ENCODE measurements at places on chromosomes 12 and 14. TPM values are rescaled to one million over a fixed set of nuclear protein-coding genes. Genes with fewer than 3 reads are reported as not detected.

DNA sequence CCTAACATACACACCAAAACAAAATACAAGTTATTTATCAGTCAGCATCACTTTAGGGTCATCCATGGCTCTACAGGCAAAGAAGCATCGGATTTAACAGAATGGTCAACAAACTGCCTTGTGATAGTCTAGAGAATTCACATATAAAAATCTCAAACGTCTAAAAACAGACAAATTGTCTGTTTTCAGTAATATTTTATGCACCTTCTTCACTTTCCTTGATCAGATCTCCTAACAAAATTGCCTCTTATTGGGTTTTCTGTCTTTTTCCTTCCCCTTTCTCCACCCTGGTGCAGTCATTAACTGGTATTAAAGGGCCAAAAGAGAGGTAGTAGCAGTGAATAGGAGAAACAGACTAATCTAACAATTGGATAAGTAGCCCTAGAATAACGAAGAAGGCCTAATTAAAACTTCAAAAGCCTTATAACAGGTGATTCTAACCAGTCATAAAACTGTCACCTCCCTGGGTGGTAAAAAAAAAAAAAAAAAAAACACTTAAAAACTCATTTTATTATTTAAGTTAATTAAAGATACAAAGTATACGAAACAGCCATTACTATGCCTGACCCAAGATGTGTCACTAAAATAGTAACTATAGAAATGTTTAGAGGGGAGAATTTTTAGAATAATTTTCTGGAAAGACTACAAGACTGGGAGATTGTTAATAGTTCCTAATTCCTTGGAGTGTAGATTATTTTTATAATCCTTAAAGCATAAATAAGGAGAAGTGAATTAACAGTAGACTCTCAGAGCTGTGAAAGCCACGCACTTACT, 1.5 kb downstream of the KIF21A start:
- H3K36me3 ChIP-seq = no peaks in the 10 kb centered on the region
- peak overlapping the region; percentile 96 for H3K27ac ChIP-seq
- peaks cover 31% of the 10 kb centered on the region for H3K4me1 ChIP-seq
- peak overlapping the region; percentile 70 for H3K4me3 ChIP-seq
- no peaks in the 10 kb centered on the region for H3K27me3 ChIP-seq

DNA sequence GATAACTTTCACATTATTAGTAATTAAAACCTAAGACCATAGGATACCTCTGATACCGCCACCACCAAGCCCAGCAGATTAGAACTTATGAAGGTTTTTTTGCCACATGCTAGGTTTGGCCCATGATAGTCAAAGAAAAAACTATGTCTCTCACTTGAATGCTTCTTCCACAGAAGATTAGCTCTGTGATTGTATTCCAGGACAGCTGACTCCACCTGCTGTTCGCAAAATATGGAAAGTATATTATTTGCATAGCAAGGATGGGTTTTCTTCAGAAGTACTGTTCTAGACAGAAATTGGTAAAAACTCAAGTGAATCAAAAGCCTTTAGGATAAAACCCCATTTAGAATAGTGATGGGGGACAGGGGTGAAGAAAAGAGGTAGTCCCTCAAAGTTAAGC, 42.2 kb downstream of the PPFIBP1 start:
- no peaks in the 10 kb centered on the region for H3K4me1 ChIP-seq
- no peak overlapping the region for H3K27ac ChIP-seq
- no peak overlapping the region for H3K4me3 ChIP-seq
- H3K36me3 ChIP-seq = no peaks in the 10 kb centered on the region

- no peaks in the 10 kb centered on the region for H3K27me3 ChIP-seq
- no peak for DNase-seq
- H3K36me3 ChIP-seq = no peaks in the 10 kb centered on the region
- H3K4me1 ChIP-seq = no peaks in the 10 kb centered on the region
- H3K4me3 ChIP-seq = no peak overlapping the region
- H3K27ac ChIP-seq = no peak overlapping the region
Observed at GRCh38 chr12:92503029-92503931, 199.5 kb upstream of the PLEKHG7 start.

- no peak for DNase-seq
- peaks cover 11% of the 10 kb centered on the region for H3K4me1 ChIP-seq
- no peaks in the 10 kb centered on the region for H3K36me3 ChIP-seq
- no peaks in the 10 kb centered on the region for H3K27me3 ChIP-seq
- H3K4me3 ChIP-seq = no peak overlapping the region
Observed at GRCh38 chr12:51329742-51330141, 5.8 kb upstream of the BIN2 start.

GRCh38 chr12:93939641-93940325, 208.6 kb upstream of the PLXNC1 start:
- H3K4me3 ChIP-seq = no peak overlapping the region
- no peaks in the 10 kb centered on the region for H3K27me3 ChIP-seq
- DNase-seq = no peak

- no peak overlapping the region for H3K4me3 ChIP-seq
- no peak for DNase-seq
- H3K4me1 ChIP-seq = no peaks in the 10 kb centered on the region
- H3K27me3 ChIP-seq = no peaks in the 10 kb centered on the region
- no peaks in the 10 kb centered on the region for H3K36me3 ChIP-seq
Observed at GRCh38 chr14:30928462-30928861, 54.1 kb downstream of the COCH start.

DNA sequence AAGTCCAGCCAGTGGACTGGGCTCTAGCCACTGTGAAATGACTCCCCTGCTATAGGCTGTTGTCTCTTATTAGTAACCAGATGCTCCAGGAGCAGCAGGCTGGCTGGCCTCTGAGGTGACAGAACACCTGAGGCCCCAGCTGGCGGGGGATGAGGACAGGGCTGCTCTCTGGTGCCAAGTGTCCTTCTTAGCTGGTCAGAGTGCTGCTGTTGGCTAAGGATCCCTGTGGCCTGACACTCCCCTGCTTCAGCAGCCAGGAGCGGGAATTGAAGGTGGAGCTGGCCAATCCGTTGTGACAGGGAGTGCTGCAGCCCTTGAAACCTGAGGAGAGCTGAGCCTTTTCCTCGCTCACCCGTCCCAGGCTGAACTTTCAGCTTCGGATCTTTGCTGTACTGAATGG, 30.7 kb downstream of the TMEM229B start:
- no peak overlapping the region for H3K27ac ChIP-seq
- DNase-seq = no peak
- no peak overlapping the region for H3K4me3 ChIP-seq
- H3K27me3 ChIP-seq = no peaks in the 10 kb centered on the region

DNA sequence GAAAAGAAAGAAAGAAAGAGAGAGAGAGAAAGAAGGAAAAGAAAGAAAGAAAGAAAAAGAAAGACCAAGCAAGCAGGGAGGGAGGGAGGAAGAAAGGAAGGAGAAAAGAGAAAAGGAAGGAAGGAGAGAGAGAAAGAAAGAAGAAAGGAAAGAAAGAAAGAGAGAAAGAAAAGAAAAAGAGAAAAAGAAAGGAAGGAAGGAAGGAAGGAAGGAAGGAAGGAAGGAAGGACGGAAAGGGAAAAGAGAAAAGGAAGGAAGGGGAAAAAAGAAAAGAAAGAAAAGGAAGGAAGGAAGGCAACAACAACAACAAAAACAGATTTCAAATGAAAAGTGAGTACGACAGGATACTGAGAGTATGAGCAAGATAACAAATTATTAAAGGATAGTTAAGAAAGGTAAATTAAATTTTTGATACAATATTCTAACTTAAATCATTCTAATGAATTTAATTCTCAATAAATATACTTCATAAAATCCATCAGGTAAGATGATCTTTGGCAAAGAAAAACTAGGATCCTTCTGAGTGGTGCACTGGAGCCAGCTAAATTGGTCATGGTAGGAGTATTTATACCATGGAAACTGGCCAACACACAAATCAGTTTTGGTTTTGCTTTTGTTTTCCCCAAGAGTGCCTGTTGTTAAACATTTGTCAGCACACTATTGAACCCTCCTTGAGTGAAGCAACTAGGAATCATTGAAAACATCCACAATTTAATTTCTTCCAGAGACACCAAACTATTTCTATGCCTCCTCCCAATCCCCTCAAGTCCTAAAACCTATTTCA, 56.1 kb upstream of the DYRK2 start:
- H3K27me3 ChIP-seq = no peaks in the 10 kb centered on the region
- DNase-seq = no peak
- H3K27ac ChIP-seq = no peak overlapping the region
- no peak overlapping the region for H3K4me3 ChIP-seq
- H3K4me1 ChIP-seq = peaks cover 17% of the 10 kb centered on the region

- H3K36me3 ChIP-seq = no peaks in the 10 kb centered on the region
- peaks cover 31% of the 10 kb centered on the region for H3K4me1 ChIP-seq
- H3K4me3 ChIP-seq = no peak overlapping the region
- no peaks in the 10 kb centered on the region for H3K27me3 ChIP-seq
Observed at GRCh38 chr12:118058227-118058626, 2.8 kb downstream of the WSB2 start.

- no peaks in the 10 kb centered on the region for H3K27me3 ChIP-seq
- no peak overlapping the region for H3K4me3 ChIP-seq
- H3K27ac ChIP-seq = no peak overlapping the region
- no peaks in the 10 kb centered on the region for H3K4me1 ChIP-seq
Observed at GRCh38 chr12:49230805-49231194, 34.1 kb upstream of the TUBA1C start.

DNA sequence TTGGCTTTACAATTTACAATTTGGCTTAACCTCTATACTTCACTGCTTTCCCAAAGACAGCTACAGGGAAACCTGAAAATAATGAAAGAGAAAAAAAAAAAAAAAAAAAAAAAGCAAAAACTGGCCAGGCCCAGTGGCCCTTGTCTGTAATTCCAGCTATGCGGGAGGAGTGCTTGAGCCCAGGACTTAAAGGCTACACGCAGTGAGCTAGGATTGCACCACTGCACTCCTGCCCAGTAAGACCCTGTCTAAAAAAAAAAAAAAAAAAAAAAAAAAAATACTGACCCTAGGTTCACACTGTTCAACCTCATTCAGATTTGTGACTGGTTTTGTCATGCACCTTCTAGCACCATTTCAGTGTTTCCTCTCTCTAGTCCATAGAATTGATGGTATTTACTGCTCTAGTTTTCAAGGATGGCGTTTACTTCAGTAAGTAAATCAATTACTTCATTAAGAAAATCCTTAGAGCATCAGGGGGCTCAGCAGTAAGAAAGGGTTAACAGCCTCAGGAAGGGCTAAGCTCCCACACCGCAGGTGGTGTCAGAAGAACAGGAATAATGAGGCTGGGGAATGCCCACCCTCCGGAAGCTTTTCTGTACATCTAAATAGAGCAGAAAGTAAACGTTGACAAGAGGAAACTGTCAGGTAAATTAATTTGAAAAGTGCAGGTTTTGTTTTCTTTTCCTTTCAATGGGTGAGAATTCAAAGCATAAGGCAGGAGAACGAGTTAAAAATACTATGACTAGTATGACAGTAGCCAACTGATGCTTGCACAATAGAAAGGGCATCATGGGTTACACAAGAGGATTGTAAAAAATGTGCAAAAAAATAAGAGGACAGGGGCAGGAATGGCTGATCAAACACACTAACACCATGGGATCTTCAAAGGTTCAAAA, 115.0 kb upstream of the MDM1 start:
- H3K4me1 ChIP-seq = peaks cover 20% of the 10 kb centered on the region
- H3K27me3 ChIP-seq = no peaks in the 10 kb centered on the region
- H3K4me3 ChIP-seq = no peak overlapping the region
- peak; percentile 54 for DNase-seq

DNA sequence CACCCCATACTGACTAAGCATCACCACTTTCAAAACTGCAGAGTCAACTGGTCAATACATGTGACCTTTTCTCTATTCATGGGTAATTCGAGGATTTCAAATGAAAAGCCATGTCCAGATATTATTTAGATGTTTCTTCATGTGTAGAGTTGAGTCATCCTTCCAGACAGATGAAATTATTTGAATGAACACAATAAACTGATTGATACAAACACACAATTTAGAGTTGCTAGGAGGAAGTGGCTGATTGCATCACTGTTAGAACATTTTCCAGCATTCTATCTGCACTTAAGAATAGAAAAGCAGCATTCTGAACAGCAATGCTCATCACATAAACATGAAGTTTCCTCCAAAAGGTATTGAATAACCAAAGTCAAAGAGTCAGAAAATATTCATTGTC, 273.5 kb upstream of the SOX5 start:
- no peak overlapping the region for H3K27ac ChIP-seq
- no peak overlapping the region for H3K4me3 ChIP-seq
- no peaks in the 10 kb centered on the region for H3K36me3 ChIP-seq
- H3K4me1 ChIP-seq = no peaks in the 10 kb centered on the region
- H3K27me3 ChIP-seq = no peaks in the 10 kb centered on the region
- no peak for DNase-seq

DNA sequence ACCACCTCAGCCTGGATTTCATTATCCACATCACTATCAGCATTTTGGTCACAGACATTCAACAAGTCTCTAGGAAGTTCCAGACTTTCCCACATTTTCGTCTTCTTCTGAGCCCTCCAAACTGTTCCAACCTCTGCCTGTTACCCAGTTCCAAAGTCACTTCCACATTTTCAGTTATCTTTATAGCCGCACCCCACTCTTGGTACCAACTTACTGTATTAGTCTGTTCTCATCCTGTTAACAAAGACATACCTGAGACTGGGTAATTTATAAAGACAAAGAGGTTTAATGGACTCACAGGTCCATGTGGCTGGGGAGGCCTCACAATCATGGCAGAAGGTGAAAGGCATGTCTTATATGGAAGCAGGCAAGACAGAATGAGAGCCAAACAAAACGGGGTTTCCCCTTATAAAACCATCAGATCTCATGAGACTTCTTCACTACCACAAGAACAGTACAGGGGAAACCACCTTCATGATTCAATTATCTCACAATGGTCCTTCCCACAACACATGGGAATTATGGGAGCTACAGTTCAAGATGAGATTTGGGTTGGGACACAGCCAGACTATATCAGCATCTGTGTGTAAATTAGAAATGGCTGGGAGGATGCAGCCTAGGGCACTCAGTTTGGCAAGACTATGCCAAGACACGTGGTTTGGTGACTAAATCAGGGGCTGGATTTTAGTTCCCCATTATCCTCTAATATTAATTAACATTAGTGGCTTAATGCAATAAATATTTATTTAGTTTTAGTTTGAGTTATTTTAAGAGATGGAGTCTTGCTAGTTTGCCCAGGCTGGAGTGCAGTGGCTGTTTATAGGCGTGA, 16.2 kb upstream of the FUT8 start:
- no peaks in the 10 kb centered on the region for H3K27me3 ChIP-seq
- H3K4me1 ChIP-seq = no peaks in the 10 kb centered on the region
- no peak overlapping the region for H3K4me3 ChIP-seq
- H3K27ac ChIP-seq = no peak overlapping the region
- H3K36me3 ChIP-seq = no peaks in the 10 kb centered on the region
- DNase-seq = no peak

- H3K4me3 ChIP-seq = no peak overlapping the region
- H3K27me3 ChIP-seq = no peaks in the 10 kb centered on the region
- DNase-seq = no peak
Observed at GRCh38 chr14:66105815-66106214, 380.4 kb upstream of the CCDC196 start.

GRCh38 chr12:740921-741320, 11.5 kb upstream of the WNK1 start:
- no peaks in the 10 kb centered on the region for H3K36me3 ChIP-seq
- H3K4me3 ChIP-seq = no peak overlapping the region
- H3K27ac ChIP-seq = peak overlapping the region; percentile 32

GRCh38 chr12:42484996-42485395, 104.5 kb downstream of the PRICKLE1 start:
- no peak overlapping the region for H3K4me3 ChIP-seq
- no peaks in the 10 kb centered on the region for H3K36me3 ChIP-seq
- peaks cover 6% of the 10 kb centered on the region for H3K4me1 ChIP-seq
- no peak overlapping the region for H3K27ac ChIP-seq
- H3K27me3 ChIP-seq = no peaks in the 10 kb centered on the region

Gene MYH6
- total RNA-seq = not detected

Gene DHH
- 0.16 TPM for total RNA-seq

Gene DLGAP5
- 54.1 TPM for total RNA-seq

Gene ASB2
- not detected for total RNA-seq

Gene TPCN1
- total RNA-seq = 55.9 TPM

Gene BHLHE41
- 3.2 TPM for total RNA-seq

Gene CCDC60
- total RNA-seq = not detected
